ENCODE measurements at places on chromosomes 2 and 18.

DNA sequence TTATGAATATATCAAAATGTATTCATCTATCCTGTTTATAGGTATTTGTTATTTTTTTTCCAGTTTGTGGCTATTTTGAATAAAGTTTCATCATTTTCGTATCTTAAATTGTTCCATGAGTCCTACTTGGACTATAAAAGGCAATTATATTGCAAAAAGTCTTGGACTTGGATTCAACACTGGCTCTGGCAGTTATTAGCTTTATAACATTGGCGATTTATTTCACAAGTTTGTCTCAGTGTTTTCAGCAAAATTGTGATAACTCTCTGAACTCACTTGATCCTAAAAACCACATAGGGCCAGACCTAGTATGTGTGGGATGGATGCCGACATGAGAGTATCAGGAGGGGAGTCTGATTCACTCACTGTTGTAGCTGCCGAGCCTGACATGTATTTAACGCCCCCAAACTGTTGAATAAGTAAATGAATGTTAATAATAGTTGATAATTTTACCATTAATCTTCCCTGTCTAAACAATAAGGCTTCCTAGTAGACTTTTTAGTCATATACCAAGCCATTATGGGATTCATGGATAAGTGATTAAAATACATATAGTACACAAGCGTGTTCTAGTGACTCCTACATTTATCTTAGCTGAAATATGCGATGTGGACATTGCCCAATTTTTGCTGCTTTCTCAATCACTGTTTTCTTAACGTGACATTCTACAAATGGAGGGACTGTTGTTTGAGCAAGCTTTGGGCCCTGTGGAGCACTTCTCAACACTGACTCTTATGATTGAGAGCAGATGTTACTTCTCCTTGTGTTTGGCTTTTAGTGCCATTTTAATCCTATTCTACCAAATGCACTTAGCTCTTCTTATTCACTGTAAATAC, 907.6 kb downstream of the EPHA4 start:
- peak; percentile 16 for DNase-seq

GRCh38 chr18:9017167-9017904, 85.2 kb upstream of the NDUFV2 start:
- DNase-seq = peak; percentile 73

- no peak for DNase-seq
These were observed 138.5 kb downstream of the MEIS1 start for GRCh38 chr2:66573416-66573815.

DNA sequence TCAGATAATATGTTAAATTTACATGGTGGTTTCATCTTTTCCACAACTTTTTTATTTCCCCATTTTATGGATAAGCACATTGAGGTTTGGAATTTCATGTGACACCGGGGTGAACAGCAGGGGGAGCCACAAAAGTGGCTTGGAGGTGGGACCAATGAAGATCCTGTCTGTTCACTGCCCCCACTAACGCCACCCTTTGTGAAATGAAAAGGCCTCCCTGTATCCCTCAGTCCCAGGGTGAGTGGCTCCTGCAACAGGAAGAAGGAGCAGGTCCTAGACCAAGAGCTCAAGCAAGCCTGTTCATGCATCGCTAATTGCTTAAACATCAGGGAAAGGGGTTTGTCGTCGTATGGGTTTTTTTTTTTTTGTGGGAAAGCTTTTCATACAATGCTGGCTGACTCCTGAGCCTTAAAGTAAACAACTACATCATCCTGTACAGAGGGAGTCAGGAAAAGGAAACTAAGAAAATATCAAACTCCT, 267.8 kb upstream of the EPAS1 start:
- DNase-seq = peak; percentile 63

GRCh38 chr2:31150120-31150670, 12.0 kb upstream of the GALNT14 start:
- DNase-seq = no peak

DNA sequence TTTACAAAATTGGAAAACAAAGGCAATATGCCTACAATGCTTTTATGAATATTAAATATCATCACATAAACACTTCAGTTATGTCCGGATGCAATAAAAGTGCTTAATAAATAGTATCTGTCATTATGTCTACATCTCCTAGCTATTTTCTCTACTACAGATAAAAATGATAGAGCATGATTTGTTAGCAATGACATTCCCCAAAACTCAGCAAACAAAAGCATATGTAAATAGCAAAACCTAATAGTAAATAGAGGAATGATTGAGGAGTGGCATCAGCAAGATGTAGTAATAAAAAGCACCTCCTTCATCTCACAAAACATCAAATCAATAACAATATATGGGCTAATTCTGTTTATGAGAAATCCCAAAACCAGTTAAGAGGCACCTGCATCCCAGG, 46.5 kb upstream of the COL5A2 start:
- DNase-seq = no peak

- DNase-seq = no peak
These were observed 177.5 kb upstream of the ETAA1 start for GRCh38 chr2:67219651-67220050.

GRCh38 chr2:169320561-169320960, 41.8 kb downstream of the LRP2 start:
- no peak for DNase-seq

DNA sequence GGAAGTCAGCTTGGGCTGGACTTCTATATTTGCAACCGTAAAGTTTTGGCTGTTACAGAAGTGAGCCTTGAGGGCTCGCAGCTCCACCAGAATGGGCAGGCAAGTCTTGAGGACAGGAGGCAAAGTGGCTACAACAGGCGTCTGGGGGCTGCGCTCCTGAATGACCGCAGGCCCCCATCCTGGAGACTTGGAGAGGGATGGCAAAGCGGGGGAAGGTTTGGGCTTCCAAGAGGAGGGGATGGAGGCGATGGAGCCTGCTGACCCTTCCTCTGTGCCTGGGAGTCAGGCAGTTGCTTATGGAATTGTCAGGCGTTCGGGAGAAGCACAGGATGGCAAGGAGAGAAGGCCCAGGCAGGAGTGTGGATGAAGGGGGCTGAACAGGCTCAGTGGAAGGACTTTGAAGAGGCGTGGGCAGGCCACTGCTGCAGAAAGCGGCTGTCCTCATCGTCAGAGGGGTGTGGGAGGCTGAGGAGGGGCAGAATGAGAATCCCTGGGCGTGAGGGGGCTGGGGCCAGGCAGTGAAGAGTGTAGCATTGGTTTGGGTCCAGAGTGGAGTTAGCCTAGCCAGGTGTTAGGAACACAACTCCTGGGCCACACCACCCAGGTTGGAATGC, 72.3 kb downstream of the INHBB start:
- no peak for DNase-seq

DNA sequence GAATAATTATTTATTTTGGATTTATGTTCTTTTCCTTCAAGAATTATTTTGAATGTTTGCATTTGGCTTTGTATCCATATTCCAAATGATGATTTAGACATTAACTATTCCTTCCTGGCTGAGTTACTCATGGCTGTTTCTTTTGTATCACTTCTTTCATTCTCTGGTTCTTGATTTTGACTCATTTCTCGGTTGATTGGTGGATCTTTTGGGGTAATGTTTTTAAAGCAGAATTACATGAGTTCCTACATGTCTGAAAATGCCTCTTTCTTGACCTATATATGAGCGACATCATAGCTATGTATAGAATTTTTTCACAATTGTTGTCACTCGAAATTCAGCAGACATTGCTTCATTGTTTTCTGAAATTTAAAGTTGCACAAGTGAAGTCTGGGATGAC, 39.5 kb downstream of the CYP26B1 start:
- DNase-seq = no peak

DNA sequence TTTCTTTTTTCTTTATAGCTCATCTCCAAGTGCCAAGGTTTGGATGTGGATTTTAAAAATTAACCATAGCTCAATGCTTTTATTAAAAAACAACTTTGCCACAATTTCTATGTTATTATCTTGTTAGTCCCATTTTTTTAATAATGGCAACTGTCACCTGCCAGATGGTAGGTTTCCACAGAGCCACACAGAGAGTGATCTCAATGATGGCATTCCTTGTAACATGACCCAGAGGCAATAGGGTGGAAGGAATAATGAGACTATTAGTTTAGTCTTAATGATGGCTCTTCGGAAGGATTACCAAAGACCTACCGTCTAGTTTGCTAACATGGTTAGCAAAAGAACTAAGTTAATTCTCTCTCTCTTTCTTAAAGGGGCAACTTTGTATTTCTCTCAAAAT, 64.0 kb downstream of the REL start:
- DNase-seq = no peak

DNA sequence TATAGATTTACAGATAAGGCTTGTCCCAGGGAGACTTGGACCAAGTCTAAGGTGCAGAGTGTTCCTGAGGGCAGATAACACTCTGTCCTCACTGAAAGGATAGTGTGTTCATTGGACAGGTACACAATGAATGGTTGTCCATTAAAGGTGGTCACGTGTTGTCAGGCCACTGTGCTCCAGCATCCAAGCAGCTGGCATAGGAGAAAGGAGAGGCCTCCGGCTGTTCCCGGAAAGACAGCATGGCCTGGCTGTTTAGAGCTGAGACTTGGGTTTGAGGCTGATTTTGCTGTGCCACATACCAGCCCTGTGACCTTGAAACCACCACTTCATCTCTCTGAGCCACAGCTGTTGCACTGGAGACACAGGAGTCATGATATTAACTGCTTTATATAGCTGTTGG, 19.6 kb upstream of the SULT1C3 start:
- peak; percentile 12 for DNase-seq

GRCh38 chr2:189178726-189179569, 613 bp downstream of the COL5A2 start:
- peak; percentile 93 for DNase-seq

GRCh38 chr2:160288324-160288723, 88.3 kb upstream of the ITGB6 start:
- no peak for DNase-seq

- DNase-seq = peak; percentile 10
These were observed 311.8 kb upstream of the ST6GAL2 start for GRCh38 chr2:107197594-107198294.

GRCh38 chr2:202566286-202566685, 68.5 kb upstream of the FAM117B start:
- DNase-seq = no peak

Data from muscle of leg (tissue), 16 donors.